Stimulated activated CD4-positive, alpha-beta T cell treated with anti-CD3 and anti-CD28 coated beads, Interleukin-4, amount 100 ng/mL, for 4 hours (primary cell): ENCODE measurements at places on chromosomes 2 and 18.

DNA sequence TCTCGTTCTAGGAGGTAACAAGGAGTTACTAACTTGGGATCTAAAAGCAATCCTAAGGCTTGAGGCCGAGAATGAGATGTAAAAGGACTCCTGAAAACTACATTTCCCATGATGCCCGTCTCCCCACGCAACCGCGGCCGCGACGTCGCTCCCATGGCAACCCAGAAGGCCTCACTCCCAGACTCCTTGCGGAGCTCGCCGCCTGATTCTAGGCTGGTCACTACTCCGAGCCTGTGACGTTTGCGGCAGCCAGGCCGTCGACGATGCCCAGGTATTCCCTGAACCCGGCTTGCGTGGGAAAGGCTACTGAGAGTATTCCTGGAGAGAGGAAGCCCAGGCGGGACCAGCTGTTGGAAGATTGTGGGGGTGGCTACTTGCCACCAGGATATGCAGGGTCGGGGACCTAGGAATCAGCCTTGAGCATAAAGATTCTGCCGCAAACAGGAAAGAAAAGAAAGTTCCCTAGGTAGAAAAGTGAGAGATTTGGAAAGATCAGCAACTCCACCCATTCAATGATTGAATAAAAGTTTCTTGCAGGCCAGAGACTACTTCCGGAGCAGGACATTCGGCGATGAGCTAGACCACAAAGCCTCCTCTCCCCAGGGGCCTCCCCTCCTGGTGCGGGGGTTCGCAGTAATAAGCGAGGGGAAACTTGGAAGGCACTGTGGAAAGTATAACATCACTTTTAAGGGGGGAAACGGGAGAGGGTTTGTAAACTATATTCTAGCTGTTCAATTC is at the start of gene DYNC2LI1:
Gene DYNC2LI1, plus strand, starts transcription at position 164 of the 738 bp plus-strand sequence. Its CDS starts 100 bp downstream, at position 264.
- peak; percentile 77 for DNase-seq

DNA sequence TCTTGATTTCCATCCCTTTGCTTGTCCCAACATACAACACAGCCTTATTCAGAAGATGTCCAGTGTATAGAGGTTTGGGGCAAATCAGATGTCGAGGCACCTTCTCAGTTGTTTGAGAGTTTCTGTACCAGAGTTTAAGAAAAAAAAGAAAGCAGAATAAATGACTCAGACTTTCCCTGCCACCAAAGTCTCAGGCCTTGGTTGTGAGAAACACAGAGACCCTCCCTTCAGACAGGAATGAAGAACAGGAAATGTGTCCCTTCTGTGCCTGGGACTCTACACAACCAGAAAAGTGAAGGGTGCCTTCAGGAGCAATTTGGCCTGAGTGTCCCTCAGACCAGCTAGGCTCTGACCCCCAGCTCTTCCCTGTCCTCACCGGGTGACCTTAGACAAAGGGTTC is 37.3 kb upstream of the REL start:
- no peak for DNase-seq

- no peak for DNase-seq
Observed at GRCh38 chr2:71700658-71701397, 247.5 kb downstream of the DYSF start.

GRCh38 chr2:206535260-206535986 is 92.1 kb downstream of the ADAM23 start:
- DNase-seq: no peak

DNA sequence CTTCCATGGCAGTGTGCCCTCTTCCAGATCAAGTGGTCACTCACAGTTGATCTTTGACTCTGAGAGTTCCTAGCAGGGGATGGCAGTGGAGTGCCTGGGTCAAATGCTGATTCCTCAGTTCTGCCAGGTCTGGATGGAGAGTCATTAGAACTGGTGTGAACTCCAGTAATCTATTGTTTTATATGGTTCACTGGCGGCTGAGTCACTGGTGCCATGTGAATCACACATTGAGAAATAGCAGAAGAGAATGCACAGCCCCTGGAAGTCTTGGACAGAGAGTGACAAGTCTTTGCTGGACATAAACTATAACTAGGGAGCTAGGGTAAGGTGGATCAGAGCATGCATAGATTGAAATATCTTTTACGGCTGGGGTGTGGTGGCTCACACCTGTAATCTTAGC is 86.9 kb downstream of the EIF2AK3 start:
- DNase-seq: no peak

- no peak for DNase-seq
Observed at GRCh38 chr2:72128843-72129227, 18.8 kb downstream of the CYP26B1 start.

DNA sequence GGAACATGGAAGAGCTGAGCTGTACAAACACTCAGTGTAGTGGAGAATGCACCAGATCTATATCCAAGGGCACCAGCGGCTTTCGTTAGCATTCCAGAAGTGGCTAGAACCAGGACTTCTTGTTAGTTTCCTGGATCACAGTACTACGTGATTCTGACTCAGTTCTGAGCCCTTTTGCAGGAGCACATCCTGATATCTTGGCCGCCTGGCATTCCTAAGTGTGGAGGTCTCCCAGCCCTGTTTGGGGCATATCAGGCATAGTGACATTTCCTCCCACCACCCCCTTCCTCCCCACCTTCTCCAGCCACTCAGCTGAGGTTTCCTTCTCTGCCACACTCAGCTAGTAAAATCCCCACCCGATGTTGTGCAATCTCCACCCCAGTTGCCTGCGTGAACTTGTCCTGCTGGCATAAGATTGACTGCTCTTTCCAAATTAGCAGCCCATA is 63.4 kb downstream of the BMP10 start:
- no peak for DNase-seq

- no peak for DNase-seq
Observed at GRCh38 chr18:55319459-55320193, 268.4 kb downstream of the TCF4 start.

DNA sequence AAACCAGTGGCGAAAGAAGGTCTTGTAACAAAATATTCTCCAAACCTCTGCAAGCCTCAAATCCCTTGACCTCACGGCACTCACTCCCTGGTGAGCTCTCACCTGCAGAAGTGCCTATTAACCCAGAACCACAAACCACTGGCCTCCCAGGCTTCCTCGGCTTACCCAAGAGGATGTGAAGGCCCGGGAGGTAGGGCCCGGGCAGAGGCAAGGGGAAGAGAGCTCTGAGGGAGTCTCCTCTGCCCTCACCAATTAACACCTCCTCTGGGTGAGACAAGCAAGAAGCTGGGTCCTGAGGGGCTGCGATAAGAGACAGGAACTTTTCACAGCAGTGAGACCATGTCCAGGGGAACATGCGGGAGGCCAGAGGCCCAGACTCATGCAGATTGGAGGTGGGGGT is 53.7 kb downstream of the EMX1 start:
- no peak for DNase-seq

DNA sequence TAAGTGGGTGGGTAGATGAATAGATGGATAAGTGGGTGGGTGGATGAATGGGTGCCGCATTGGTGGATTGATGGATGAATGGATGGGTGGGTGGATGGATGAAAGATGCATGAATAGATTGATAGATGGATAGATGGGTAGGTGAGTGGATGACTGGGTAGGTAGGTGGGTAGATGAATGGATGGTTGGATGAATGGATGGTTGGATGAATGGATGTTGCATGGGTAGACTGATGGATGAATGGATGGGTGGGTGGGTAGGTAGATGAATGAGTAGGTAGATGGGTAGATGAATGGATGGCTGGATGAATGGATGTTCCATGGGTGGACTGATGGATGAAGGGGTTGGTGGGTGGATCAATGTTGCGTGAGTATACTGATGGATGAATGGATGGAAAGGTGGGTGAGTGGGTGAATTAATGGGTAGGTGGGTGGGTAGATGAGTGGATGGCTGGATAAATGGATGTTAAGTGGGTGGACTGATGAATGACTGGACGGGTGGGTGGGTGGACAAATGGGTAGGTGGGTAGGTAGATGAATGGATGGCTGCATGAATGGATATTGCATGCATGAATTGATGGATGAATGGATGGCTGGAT is 30.5 kb downstream of the ANKMY1 start:
- no peak for DNase-seq

- no peak for DNase-seq
Observed at GRCh38 chr2:3741396-3741795, 38.0 kb downstream of the DCDC2C start.
